ENCODE measurements at places on chromosomes 11 and 22. TPM values are rescaled to one million over a fixed set of nuclear protein-coding genes. Genes with fewer than 3 reads are reported as not detected.

DNA sequence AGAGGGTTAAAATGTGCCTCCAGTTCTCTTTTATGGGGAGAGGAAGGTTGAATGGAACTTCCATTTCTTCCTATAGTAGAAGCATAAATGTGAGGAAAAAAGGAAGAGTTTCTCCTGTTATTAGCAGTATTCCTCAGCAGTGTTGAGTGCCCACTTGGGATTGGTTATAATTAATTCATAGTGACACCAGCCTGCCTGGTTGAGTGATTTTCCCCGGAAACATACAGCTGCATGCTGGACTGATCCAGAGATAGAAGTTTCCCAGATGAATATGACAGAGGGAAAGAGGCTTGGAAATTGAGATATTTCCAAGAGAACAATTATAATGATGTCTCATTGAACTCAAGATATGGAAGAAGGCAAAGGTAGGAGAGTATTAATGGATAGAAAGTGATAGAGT lies 28.3 kb downstream of the RAB39A start:
- DNase-seq = no peak

DNA sequence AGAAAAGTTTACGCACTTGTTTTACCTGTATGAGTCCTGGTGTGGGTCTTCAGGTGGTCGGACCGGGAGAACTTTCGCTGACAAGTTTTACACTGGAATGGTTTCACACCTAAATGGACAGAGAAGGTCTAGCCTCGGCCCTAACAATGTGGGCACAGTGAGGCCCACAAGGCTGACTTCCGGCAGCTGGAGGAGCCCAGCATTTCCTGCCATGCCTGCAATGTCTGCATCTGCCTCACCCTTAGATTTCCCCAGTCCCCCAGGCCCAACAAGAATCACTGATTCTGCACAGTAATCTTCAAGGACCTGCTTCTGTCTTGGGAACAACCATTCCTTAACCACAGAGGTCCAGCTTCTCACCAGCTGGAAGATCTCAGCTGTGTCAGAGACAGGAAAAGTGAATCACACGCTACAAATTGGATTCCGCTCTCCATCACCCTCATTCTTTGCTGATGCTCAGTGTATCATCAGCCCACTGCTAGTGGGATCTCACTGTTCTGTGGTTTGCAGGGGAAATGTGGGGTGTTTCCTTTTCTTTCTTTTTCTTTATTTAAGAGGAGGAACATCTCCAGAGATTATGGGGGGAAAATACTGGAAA lies 43.3 kb downstream of the WT1 start:
- DNase-seq = no peak

DNA sequence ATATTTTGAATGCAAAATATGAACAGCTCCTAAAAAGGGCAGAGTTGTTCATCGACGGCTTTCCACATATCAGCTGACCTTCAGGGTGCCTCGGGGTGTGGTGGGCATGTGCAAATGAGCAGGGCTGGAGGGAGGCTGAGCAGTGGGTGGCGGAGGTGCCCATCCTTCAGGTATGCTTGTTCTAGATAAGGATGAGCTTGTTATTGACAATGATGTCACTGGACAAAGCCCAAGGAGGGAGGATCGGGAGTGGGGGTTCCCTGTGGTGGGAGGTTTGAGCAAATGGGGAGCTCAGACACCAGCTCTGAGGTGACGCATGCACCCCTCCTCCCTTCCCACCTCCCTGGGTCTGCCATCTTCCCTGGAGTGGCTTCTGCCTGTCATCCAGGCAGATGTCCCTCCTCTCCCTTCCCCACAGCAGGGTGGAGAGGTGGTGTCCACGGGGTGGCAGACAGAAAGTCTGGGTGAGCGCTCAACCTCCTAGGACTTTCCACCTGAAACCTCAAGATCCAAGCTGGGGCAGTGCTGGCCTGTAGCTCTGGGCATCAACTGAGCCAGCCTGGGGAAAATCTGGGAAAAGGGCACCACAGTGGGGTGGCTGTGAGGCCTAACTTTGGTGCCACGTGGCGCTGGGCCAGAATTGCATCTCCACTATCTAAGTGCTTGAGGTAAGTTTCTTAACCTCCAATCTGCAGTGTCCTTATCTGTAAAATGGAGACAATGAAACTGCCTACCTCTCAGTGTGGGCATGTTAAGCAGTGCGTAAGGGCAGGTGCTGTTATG lies 106.3 kb upstream of the THY1 start:
- DNase-seq = no peak

DNA sequence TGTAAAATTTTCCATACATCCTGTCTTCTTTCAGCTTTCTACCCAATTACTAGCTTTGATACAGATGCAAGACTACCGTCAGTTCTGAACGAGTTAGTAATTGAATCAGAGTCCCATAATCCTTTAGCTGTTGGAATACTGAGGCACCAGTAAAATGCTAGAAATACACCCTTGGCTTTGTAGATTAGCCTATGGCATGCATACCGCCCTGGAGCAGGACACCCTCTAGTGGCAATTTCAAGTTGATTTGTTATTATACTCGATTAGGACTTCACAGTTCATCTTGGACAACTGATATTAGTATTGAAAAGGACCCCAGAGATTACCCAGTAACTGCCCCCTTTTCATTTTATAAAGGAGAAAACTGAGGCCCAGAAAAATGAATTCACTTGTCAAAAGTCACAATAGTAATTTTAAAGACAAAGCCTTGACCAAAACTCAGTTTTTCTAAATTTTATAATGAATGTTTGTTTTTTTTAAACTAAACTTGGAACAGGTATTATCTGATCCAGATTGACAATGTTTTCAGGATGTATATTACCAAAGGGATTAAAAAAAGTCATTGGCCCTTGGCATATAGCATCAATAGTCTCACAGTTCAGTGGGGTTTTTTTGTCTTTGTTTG lies 72.6 kb downstream of the HIPK3 start:
- DNase-seq = no peak

GRCh38 chr11:93519179-93519578 lies 24.0 kb downstream of the SMCO4 start:
- no peak for DNase-seq

Gene FBLN1
- total RNA-seq = not detected

GRCh38 chr11:94910779-94911178 lies 62.6 kb downstream of the CWC15 start:
- DNase-seq = no peak

DNA sequence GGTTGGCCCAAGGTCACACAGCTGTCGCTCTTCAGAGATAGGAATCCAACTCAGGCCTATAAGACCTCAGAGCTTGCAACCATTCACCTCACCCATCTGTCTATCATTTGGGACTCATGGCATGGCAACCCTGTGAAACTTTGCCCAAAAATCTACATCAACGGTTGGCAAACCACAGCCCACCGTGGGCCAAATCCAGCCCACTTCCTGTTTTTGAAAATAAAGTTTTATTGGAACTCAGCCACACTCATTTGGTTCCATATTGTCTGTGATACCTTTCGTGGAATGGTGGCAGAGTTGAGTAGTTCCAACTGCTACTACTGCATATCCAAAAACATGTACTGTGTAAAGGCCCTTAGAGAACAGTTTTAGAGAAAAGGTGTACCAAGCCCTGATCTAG lies 307.8 kb downstream of the MN1 start:
- no peak for DNase-seq

DNA sequence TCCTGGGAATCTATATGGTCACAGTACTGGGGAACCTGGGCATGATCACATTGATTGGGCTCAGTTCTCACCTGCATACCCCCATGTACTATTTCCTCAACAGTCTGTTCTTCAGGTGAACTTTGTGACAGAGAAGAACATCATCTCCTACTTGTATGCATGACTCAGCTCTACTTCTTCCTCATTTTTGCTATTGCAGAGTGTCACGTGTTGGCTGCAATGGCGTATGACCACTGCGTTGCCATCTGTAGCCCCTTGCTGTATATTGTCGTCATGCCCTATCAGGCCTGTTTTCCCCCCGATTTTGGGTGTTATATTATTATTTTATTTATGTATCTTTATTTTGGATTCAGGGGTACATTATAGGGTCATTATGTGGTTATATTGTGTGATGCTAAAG lies 2.4 kb upstream of the OR8G1 start:
- no peak for DNase-seq

- DNase-seq = no peak
These were observed 18.1 kb upstream of the KLHL35 start for GRCh38 chr11:75450826-75451821.

Data from CD8-positive, alpha-beta T cell (primary cell).